ENCODE measurements at places on chromosomes 7 and 10.

- no peak for DNase-seq
These were observed 167.9 kb upstream of the KIAA1217 start for GRCh38 chr10:24041034-24041433.

DNA sequence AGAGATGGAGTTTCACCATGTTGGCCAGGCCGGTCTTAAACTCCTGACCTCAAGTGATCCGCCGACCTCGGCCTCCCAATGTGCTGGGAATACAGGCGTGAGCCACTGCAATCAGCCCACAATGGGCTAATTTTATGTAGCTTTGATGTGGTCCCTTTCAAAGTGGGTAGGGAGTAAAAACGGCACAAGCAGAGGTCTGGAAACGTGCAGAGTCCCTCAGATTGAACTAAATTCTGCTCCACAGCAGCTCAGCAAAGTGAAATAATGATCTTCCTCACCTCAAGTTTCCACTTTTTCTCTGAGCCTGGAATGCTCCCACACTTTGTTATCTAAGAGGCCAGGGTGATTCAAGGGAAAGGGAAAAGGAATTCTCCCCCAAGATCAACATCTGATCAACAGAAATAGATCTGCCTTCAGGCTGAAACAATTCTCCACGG is 6.1 kb downstream of the CCDC3 start:
- no peak for DNase-seq

GRCh38 chr10:73060738-73061635 is 35.7 kb downstream of the P4HA1 start:
- DNase-seq = no peak

- DNase-seq = no peak
These were observed 5.3 kb downstream of the ESYT2 start for GRCh38 chr7:158824028-158824427.

- DNase-seq = no peak
These were observed 34.4 kb downstream of the ASAH2 start for GRCh38 chr10:50216894-50217293.

GRCh38 chr7:33152087-33152486 is 22.7 kb downstream of the BBS9 start:
- DNase-seq = no peak

DNA sequence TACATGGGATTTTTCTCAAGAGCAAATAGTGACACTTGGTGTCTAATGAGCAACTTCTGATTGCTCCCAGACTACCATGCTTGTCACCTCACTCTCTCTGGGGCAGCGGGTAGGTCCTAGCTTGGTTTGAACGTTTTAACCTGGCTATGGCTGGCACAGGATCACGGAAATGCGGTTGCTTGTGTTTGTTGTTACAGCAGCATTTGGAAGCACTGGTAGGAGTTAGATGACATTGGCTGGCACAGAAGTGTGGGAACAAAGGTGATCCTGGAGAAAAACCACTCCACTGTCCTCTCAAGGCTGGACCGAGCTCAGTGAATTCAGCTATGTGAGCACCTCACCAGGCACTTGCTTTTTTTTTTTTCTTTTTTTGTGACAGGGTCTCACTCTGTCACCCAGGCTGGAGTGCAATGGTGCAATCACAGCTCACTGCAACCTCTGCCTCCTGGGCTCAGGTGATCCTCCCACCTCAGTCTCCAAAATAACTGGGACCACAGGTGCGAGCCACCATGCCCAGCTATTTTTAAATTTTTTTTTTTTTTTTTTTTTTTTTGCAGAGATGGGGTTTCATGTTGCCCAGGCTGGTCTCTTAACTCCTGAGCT is 3.5 kb upstream of the PFKFB3 start:
- DNase-seq = no peak

- no peak for DNase-seq
These were observed 22.4 kb downstream of the VIPR2 start for GRCh38 chr7:159122276-159122675.

All from left ventricle myocardium inferior (tissue), 1 donor.